ENCODE measurements at places on chromosomes 2 and 18.

DNA sequence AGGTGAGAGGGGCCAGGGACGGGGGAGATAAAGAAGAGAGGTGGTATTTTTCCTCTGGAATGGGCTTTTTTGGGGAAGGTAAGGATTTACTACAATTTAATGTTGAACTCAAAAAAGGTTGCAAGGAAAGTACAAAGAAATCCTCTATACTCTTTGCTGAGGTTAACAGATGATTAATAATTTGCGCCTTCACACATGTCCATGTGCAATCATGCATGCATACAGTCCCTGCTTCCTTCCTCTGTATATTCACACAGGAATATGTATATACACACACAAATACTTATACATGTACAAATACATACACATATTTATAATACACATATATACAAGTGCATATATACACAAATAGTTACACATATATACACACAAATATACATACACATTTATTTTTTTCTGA lies 193.4 kb downstream of the NBAS start:
- DNase-seq, result no peak

DNA sequence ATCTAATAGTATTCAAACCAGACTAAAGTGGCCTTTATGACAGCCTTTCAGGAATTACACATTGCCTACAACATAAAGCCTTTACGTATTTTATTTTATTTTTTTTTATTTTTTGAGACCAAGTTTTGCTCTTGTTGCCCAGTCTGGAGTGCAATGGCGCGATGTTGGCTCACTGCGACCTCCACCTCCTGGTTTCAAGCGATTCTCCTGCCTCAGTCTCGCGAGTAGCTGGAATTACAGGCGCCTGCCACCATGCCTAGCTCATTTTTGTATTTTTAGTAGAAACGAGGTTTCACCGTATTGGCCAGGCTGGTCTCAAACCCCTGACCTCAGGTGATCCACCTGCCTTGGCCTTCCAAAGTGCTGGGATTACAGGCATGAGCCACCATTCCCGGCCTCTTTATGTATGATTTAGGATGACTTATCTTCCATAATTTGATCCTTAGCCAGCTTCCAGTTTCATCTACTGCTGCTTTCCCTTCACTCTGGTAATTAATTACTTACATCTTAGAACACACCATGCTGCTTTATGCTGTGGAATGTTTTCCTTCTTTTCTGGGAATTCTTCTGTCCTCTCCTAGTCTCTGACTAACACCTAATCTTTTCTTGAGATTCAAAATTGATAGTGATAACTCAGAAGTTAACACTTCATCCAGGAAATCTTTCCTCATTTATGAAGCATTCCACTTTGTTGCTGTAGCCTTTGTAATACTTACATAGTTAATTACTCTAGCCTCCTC lies 2.6 kb downstream of the USP14 start:
- peak; percentile 15 for DNase-seq

DNA sequence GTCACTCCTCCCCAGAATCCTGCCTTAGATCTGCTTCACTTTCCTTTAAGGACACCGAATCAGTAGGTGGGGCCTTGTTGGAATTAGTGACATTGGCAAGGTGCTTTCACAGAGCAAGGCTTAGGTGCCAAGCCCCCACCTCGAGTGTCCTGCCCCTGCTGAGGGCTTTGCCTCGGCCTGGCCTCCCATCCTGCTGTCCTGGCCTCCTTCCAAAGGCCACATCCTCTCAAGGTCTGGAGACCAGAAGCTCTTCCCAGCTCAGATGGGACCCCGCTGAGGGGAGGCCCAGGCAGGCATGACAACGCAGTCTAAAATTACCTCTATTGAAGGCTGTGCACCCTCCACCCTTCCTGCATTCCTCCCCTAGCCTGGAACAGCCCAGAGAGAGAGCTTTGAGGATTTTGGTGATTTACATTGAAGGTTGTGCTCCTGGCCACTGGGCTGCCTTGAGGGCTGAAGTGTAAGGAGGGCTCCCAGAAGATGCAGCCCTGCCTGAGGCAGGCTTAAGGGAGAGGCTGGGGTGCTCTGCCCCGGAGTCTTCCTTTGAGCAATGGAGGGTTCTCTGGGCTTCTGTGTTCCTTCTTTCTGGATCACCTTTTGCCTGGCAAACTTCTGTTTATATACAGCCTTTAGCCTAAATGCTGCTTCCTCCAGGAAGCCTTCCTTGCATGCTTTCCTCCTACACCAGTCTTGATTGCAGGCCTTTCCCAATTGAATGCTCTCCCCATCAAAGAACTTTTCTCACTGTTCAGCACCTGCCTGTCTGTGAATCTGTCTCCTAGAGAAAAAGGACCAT lies 154.4 kb downstream of the DDX1 start:
- no peak for DNase-seq

- DNase-seq, result no peak
These were observed 267.6 kb downstream of the CD226 start for GRCh38 chr18:69680123-69680522.

- peak; percentile 51 for DNase-seq
These were observed 526.9 kb upstream of the ID2 start for GRCh38 chr2:8154936-8155335.

- no peak for DNase-seq
These were observed 28.6 kb downstream of the GREB1 start for GRCh38 chr2:11562476-11562875.
